Fibroblast of skin of left quadriceps (primary cell): ENCODE measurements at places on chromosomes 11 and 22.

DNA sequence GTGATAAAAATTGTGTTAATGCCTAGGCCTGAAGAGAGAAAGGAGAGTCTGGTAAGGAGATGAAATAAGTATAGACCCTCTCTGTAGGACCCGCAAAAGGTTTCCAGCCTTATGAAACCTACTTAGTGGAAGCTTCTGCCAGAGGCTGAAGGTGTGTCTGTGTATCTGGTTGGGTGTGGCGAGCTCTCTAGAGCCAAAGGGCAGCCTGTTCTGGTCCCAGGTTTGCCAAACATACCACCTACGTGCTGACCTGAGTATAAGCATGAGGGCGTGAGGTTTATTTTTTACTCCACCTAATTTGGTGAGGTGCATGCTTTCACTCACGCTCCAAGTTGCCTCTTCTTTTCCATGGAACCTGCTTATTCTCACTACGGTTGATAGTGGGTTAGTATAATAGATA lies 5.6 kb downstream of the CSTPP1 start:
- DNase-seq: no peak

- peak; percentile 71 for DNase-seq
Observed at GRCh38 chr22:28594797-28595462, 84.7 kb downstream of the TTC28 start.

GRCh38 chr11:37505406-37505805 lies 907.4 kb upstream of the RAG2 start:
- no peak for DNase-seq

- no peak for DNase-seq
Observed at GRCh38 chr22:40216041-40216756, 38.5 kb downstream of the TNRC6B start.

- DNase-seq: no peak
Observed at GRCh38 chr11:117583063-117583801, 213.8 kb downstream of the DSCAML1 start.

DNA sequence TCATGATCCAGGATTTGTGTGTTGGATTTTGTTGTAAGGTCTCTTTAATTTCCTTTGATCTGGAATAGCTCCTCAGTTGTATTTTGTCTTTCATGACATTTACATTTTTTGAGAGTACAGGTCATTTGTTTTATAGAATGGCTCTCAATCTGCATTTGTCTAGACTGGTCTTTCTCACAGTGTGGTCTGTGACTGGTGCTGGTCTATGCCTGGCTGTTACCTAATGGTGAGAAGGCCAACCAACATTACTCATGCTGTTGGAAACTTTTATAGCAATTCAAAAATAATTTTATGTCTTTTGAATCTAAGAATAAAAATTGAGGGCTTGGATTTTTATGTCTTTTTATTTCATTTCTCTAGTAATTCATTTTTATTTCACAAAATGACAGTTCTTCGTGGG lies 3.9 kb upstream of the NCR3LG1 start:
- no peak for DNase-seq

DNA sequence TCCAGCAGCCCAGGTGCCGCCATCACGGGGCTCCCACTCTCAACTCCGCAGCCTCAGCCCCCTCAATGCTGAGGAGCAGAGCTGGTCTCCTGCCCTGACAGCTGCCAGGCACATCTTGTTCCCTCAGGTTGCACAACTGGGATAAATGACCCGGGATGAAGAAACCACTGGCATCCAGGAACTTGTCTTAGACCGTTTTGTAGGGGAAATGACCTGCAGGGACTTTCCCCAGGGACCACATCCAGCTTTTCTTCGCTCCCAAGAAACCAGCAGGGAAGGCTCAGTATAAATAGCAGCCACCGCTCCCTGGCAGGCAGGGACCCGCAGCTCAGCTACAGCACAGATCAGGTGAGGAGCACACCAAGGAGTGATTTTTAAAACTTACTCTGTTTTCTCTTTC lies at the start of gene SAA1:
Gene SAA1 (plus strand): TSS at position 316 of the 400 bp plus-strand sequence. CDS start 624 bp downstream, outside the sequence.
- no peak for DNase-seq

- DNase-seq: no peak
Observed at GRCh38 chr11:108034952-108035351, 26.3 kb downstream of the CUL5 start.

- no peak for DNase-seq
Observed at GRCh38 chr11:68673306-68673945, 10.9 kb upstream of the GAL start.

- no peak for DNase-seq
Observed at GRCh38 chr22:19713650-19714311, 522 bp upstream of the SEPTIN5 start.
